ENCODE measurements at places on chromosomes 16 and 17.
A peak's percentile ranks its signal among the peaks of the same experiment; 100 is the strongest.

- H3K4me3 ChIP-seq = no peak overlapping the region
- no peaks in the 10 kb centered on the region for H3K4me1 ChIP-seq
- no peak overlapping the region for H3K27ac ChIP-seq
- DNase-seq = peak; percentile 68
- no peaks in the 10 kb centered on the region for H3K36me3 ChIP-seq
- no peaks in the 10 kb centered on the region for H3K27me3 ChIP-seq
Measured at GRCh38 chr16:49575346-49576172, 202.0 kb downstream of the C16orf78 start.

- H3K27ac ChIP-seq = no peak overlapping the region
- H3K27me3 ChIP-seq = no peaks in the 10 kb centered on the region
- DNase-seq = no peak
- no peaks in the 10 kb centered on the region for H3K36me3 ChIP-seq
- H3K4me1 ChIP-seq = no peaks in the 10 kb centered on the region
- H3K4me3 ChIP-seq = no peak overlapping the region
Measured at GRCh38 chr16:35295856-35296255, 1836.4 kb downstream of the TP53TG3F start.

- no peaks in the 10 kb centered on the region for H3K4me1 ChIP-seq
- peaks cover 24% of the 10 kb centered on the region for H3K36me3 ChIP-seq
- H3K27me3 ChIP-seq = no peaks in the 10 kb centered on the region
- H3K27ac ChIP-seq = no peak overlapping the region
- H3K4me3 ChIP-seq = no peak overlapping the region
Measured at GRCh38 chr17:35011671-35012216, 31.4 kb downstream of the LIG3 start.

DNA sequence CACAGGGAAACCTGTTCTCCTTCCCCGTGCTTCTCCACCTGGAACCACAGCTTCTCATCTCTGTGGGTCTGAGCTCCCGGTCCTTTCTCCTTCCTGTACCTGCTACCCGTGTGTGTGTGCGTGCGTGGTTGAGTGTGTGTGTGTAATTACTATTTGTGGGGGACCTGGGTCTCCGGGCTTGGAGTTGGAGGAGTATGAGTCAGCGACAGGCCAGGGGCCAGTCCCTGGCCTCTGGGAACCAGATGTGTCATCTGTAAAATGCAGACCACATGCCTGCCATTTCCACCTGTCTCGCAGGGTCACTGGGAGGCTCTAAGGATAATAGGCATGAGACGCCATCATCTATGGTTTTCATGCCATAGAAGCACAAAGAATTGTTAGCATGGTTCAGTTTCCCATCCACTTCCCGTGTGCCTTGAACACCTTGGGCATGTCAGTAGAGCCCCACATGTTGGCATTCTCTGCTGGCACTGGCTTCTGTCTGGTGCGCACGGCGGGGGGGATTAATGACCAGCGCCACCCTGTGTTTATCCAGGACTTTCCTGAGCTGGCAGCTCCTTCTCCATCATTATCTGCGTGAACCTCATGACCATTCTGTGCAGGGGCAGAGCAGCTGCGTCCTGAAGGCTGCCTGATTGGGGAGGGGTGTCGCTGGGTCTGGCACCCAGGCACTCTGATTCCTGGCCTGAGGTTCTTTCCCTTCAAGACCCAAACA is 1.5 kb downstream of the ZNF205 start:
- H3K36me3 ChIP-seq = no peaks in the 10 kb centered on the region
- no peaks in the 10 kb centered on the region for H3K27me3 ChIP-seq
- peaks cover 14% of the 10 kb centered on the region for H3K4me1 ChIP-seq

- no peaks in the 10 kb centered on the region for H3K36me3 ChIP-seq
- H3K27me3 ChIP-seq = no peaks in the 10 kb centered on the region
- H3K4me1 ChIP-seq = no peaks in the 10 kb centered on the region
- no peak for DNase-seq
Measured at GRCh38 chr16:26645614-26646013, 421.1 kb upstream of the C16orf82 start.

- H3K4me3 ChIP-seq = no peak overlapping the region
- no peak for DNase-seq
- H3K27ac ChIP-seq = no peak overlapping the region
- no peaks in the 10 kb centered on the region for H3K27me3 ChIP-seq
- H3K36me3 ChIP-seq = no peaks in the 10 kb centered on the region
- H3K4me1 ChIP-seq = no peaks in the 10 kb centered on the region
Measured at GRCh38 chr16:76818606-76819181, 372.3 kb upstream of the MON1B start.

DNA sequence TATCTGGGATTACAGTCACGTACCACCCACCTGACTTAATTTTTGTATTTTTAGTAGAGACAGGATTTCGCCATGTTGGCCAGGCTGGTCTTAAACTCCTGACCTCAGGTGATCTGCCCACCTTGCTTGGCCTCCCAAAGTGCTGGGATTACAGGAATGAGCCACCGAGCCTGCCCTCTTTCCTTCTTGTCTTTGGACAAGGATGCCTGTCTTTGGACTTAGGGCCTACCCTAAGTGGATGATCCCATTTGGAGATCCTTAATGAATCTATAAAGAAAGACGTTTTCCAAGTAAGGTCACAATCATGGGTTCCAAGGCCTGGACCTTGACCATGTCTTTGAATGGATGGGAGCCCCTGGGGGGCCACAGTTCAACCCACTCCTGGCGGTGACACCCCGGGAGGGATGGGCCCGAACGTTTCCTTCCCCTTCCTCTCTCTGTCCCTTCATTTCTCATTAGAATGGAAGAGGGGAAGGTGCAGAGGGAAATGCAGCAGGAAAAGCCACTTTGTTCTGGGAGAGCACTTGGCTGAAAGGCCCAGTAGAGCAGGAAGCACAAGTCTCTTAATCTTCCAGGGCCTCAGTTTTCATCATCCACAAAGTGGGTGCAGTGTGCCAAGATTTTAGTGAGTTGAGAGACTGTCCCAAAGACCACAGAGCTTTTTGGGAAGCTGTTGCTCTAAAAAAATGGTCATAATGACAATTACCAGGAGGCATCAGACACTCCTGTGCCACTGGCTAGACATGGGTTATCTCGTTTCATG is 353.3 kb downstream of the SEC14L1 start:
- H3K36me3 ChIP-seq = peaks cover 50% of the 10 kb centered on the region
- DNase-seq = no peak
- H3K27ac ChIP-seq = no peak overlapping the region
- H3K4me1 ChIP-seq = peaks cover 5% of the 10 kb centered on the region

- peaks cover 26% of the 10 kb centered on the region for H3K4me1 ChIP-seq
- no peak overlapping the region for H3K4me3 ChIP-seq
Measured at GRCh38 chr17:3007651-3008121, 55.7 kb downstream of the OR1D5 start.

- no peak overlapping the region for H3K4me3 ChIP-seq
- H3K4me1 ChIP-seq = no peaks in the 10 kb centered on the region
- no peaks in the 10 kb centered on the region for H3K36me3 ChIP-seq
- H3K27ac ChIP-seq = no peak overlapping the region
- DNase-seq = no peak
- peaks cover 13% of the 10 kb centered on the region for H3K27me3 ChIP-seq
Measured at GRCh38 chr17:46984892-46985291, 5.8 kb upstream of the RPRML start.

DNA sequence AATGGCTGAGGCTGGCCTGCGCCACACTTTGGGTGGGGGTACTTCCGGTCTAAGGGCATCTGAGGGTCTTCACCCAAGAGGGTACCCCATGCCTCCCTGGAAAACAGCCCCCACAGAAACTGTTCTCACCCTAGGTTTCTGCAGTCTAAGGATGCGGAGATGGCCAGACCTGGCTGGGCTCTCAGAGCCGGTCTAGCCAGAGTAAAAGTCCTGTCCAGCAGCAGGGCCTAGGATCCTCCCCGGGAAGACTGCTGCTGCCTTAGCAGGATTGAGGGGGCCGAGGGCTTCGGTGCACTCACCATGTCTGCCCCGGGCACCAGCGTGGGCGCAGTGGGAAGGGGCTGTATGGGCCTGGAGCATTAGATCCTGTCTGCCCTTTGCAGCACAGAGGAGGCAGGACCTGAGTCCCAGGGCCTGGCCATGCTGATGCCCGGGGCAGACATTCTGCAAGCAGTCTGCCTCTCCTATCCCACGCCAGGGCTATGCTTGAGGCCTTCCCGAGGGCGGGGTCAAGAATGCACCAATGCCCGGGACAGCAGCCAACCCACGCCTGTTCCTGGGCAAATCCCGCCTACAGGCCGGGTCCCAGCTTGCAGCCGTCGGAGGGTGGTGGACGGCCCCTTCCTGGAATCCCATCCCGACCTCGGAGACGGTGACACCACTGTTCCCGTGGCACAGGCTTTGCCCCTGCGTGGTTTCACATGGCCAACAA is 54.7 kb downstream of the CBFA2T3 start:
- no peak overlapping the region for H3K4me3 ChIP-seq
- no peaks in the 10 kb centered on the region for H3K27me3 ChIP-seq
- peaks cover 37% of the 10 kb centered on the region for H3K4me1 ChIP-seq
- peak overlapping the region; percentile 85 for H3K27ac ChIP-seq
- H3K36me3 ChIP-seq = no peaks in the 10 kb centered on the region

- no peak for DNase-seq
- H3K4me1 ChIP-seq = no peaks in the 10 kb centered on the region
- no peaks in the 10 kb centered on the region for H3K36me3 ChIP-seq
- no peak overlapping the region for H3K4me3 ChIP-seq
- H3K27me3 ChIP-seq = no peaks in the 10 kb centered on the region
- H3K27ac ChIP-seq = no peak overlapping the region
Measured at GRCh38 chr16:27421961-27422740, 20.2 kb downstream of the IL21R start.

GRCh38 chr17:42895185-42895555 is 5.4 kb upstream of the G6PC1 start:
- no peaks in the 10 kb centered on the region for H3K27me3 ChIP-seq
- no peaks in the 10 kb centered on the region for H3K36me3 ChIP-seq

- no peaks in the 10 kb centered on the region for H3K4me1 ChIP-seq
- H3K27ac ChIP-seq = no peak overlapping the region
- no peaks in the 10 kb centered on the region for H3K27me3 ChIP-seq
- no peak for DNase-seq
- no peak overlapping the region for H3K4me3 ChIP-seq
Measured at GRCh38 chr17:67137026-67137370, 92.6 kb downstream of the CACNG1 start.

DNA sequence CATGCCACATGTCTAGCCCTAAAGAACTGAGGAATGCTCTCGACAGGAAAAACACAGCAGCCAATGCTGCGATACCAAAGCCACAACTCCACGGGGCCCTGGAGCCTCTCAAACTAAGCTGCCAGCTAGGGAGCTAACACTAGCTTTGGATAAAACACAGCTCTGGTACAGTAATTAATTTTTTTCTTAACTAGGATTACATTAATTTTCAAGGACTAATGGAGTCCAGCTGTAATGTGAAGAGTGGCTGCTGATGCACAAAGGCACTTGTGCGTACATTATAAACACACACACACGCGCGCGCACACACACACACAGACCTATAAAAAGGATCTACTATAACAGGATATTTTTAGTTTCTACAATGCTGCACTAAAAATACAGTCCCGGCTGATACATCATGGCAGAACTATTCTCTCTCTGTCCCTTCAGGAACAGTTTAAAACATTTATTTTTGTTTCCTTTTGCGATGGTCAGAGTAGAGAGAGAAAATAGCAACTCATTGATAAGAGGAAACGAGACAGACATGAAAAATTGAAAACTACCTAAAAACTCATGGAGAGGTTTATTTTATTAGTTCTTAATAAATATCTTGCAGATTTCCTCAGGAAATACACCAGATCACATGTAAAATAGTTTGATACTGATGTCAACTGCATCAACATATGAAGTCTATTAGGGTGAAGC is 88.5 kb downstream of the SMG6 start:
- peak overlapping the region; percentile 93 for H3K27ac ChIP-seq
- H3K4me3 ChIP-seq = no peak overlapping the region
- no peaks in the 10 kb centered on the region for H3K27me3 ChIP-seq
- H3K36me3 ChIP-seq = no peaks in the 10 kb centered on the region
- DNase-seq = peak; percentile 90

DNA sequence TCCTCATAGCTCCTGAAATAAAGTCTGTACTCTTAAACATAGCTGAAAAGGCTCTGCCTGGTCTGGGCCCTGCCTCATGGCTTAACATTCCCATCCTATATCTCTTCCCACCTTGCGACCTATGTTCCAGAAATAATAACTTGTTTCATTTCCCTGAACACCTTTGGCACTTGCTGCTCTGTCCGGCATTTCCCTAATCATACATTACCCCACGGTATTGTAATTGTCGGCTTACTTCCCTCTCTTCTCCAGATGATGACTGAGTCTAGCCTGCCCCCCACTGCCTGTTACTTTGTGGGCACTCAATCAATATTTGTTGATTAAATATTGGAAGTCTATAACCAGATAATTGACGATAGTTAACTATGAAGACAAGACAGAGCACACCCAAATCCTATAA is 23.3 kb upstream of the SUPT4H1 start:
- H3K4me1 ChIP-seq = no peaks in the 10 kb centered on the region
- H3K36me3 ChIP-seq = no peaks in the 10 kb centered on the region
- no peak for DNase-seq
- no peaks in the 10 kb centered on the region for H3K27me3 ChIP-seq
- H3K27ac ChIP-seq = no peak overlapping the region

- H3K4me1 ChIP-seq = no peaks in the 10 kb centered on the region
- DNase-seq = no peak
- H3K4me3 ChIP-seq = no peak overlapping the region
- H3K36me3 ChIP-seq = peaks cover 3% of the 10 kb centered on the region
- H3K27ac ChIP-seq = no peak overlapping the region
Measured at GRCh38 chr16:21617607-21618006, 18.2 kb downstream of the METTL9 start.

- H3K27ac ChIP-seq = peak overlapping the region; percentile 2
- DNase-seq = no peak
- no peak overlapping the region for H3K4me3 ChIP-seq
- H3K4me1 ChIP-seq = peaks cover 21% of the 10 kb centered on the region
- H3K36me3 ChIP-seq = peaks cover 34% of the 10 kb centered on the region
Measured at GRCh38 chr17:17073581-17074403, 31.5 kb downstream of the MPRIP start.

- H3K36me3 ChIP-seq = no peaks in the 10 kb centered on the region
- H3K27me3 ChIP-seq = no peaks in the 10 kb centered on the region
- no peak overlapping the region for H3K4me3 ChIP-seq
Measured at GRCh38 chr16:63896383-63897109, 1225.3 kb downstream of the CDH11 start.

GRCh38 chr17:41972571-41973407 is 6.2 kb downstream of the CNP start:
- H3K4me3 ChIP-seq = no peak overlapping the region
- no peak for DNase-seq
- H3K27me3 ChIP-seq = no peaks in the 10 kb centered on the region

DNA sequence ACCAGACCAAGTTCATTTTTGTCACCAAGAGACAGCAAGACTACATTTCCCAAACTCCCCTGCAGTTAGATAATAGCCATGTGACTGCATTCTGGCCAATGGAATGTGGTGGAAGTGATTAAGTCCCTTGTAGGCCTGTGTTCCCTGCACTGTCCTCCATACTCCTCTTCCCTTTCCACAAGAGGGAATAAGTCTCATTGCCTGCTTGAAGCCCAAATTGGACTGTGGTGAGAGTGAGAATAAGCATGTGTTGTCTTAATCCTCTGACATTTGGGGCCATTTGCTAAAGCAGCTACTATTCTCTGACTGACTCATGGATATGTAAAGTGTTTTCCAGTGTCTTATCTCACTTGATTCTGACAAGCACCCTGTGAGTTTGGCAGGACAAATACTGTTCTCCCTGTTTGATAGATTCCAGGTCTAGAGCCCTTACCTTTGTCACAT is 20.7 kb downstream of the PIK3R6 start:
- H3K36me3 ChIP-seq = no peaks in the 10 kb centered on the region
- H3K27me3 ChIP-seq = peaks cover 6% of the 10 kb centered on the region
- no peaks in the 10 kb centered on the region for H3K4me1 ChIP-seq
- H3K4me3 ChIP-seq = no peak overlapping the region

- no peak for DNase-seq
- H3K27me3 ChIP-seq = no peaks in the 10 kb centered on the region
- H3K4me3 ChIP-seq = no peak overlapping the region
- no peak overlapping the region for H3K27ac ChIP-seq
Measured at GRCh38 chr16:20660325-20660724, 37.2 kb downstream of the ACSM1 start.

All from lung (tissue), 17 donors.